Effector CD4-positive, alpha-beta T cell (primary cell): ENCODE measurements at places on chromosomes 16 and 17.

DNA sequence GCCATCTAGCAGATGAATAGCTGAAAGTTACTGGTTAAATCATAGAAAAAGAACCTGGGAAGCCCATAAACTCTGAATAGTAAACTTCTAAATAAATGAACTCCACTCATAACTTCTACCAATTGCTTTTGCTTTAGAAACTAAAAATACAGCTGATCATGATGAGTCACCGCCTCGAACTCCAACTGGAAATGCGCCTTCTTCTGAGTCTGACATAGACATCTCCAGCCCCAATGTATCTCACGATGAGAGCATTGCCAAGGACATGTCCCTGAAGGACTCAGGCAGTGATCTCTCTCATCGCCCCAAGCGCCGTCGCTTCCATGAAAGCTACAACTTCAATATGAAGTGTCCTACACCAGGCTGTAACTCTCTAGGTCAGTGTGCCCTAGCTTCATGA, 9.7 kb downstream of the KAT7 start:
- DNase-seq, result no peak

DNA sequence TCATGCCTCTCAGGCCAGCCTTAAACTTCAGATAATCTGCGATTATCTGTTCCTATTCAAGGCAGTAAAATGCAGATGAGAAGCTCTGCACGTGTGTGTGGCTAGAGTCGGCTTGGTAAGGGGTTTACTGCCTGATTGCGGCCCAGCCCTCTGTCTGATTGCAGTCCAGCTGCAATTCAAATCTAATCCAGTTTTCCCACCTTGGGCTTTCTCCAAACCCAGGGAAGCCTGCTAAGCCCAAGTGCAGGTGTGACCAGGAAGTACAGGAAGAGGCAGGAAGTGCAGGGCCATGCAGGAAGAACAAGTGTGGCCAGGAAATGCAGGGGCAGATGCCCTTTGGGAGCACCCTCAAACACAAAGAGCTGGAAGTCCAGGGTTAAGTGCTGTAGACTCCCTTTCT, 314.9 kb downstream of the CEP112 start:
- no peak for DNase-seq

DNA sequence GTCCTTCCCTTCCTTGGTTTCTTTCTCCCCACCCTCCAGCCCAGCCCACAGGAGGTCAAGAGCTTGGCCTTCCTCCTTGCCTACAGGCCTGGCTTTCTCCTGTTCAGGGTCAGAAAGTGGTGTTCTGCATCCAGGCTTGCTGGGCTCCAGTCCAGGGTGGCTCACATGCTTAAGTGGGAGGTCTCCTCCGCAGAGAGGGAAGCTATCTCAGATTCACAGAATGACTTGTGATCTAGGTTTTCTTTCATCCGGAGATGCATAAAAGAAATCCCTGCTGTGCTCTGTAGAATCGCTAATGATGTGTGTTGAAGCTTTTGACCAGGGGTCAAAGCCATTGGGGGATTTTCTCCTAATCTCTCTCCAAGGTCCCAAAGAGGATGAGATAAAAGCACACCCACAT, 382.3 kb upstream of the EEF2KMT start:
- no peak for DNase-seq

DNA sequence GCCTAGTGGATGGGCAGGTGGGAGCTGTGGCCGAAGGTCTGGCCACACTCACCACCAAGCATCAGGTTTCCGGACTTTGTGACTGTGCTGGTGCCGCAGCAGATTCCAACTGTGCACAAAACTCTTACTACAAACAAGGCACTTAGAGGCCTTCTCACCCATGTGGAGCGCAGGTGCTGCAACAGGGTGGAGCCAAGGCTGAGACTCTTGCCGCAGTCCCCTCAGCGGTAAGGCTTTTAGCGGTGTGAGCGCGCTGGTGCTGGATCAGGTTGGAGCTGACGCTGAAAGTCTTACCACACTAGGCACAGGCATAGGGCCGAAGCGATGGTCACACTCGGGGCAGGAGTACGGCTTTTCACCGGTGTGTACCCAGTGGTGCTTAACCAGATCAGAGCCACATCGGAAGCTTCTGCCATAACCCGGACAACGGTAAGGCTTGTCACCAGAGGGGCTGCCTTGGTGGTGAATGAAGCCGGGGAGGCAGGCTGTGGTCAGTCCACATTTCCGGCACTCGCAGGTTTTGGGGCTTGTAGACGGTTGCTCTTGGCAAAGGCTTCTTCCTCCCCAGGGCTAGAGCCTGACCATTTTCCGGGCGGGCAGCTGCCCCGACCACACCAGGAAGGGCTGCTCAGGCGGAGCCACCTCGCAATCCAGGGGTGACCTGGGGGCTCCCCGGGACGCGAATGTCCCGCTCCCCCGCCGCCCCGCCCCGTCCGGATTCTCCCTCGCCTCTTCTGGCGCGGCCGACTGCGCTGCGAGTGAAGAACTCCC, 1.0 kb upstream of the ARMC5 start:
- DNase-seq, result peak; percentile 45

DNA sequence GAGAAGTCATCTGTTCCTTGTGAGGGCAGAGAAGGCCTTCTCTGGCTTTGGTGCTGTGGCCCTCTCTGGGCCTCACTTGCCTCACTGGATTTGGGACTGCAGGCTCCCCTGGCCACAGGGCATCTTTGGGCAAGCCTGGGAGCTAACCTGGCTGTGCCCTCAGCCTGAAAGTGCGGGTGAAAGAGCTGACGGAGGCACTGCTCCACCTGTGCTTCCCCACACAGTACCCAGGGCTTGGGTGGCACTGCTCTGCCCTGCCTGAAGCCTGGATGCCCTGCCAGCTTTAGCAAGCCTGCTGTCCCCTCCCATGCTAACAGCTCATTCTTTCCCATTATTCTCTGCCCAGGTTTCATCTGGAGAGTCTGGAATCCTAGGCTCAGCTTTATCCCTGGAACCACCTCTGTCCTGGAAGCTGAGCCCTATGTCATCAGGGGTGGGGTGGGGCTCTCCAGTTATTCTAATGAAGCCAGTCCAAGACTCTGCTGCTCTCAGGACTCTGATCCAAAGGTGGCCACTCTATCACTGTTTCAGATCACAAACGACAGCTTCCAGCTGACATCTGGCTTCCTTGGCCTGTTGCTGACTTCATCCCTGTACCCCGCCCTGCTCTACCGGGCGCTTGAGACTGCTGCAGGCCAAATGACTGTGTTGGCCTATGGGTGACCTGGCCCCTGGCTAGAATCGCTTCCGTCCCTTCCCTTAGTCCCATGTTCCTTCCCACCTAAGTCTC, 29.3 kb downstream of the HIC1 start:
- no peak for DNase-seq

DNA sequence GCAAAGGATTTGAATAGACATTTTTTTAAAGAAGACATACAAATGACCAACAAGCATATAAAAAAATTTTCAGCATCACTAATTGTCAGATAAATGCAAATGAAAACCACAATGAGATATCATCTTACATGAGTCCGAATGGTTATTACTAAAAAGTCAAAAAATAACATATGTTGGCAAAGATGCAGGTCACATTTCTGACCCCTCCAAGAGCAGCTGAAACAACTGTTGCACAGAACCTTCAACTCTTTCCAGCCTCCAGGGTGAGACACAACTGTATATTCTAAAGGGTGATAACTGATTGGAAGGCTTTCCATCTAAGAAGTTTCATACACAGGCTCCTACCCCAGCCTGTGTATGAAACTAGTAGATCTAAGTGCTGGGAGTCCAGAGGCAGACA, 51.9 kb downstream of the SLFN5 start:
- DNase-seq, result no peak

DNA sequence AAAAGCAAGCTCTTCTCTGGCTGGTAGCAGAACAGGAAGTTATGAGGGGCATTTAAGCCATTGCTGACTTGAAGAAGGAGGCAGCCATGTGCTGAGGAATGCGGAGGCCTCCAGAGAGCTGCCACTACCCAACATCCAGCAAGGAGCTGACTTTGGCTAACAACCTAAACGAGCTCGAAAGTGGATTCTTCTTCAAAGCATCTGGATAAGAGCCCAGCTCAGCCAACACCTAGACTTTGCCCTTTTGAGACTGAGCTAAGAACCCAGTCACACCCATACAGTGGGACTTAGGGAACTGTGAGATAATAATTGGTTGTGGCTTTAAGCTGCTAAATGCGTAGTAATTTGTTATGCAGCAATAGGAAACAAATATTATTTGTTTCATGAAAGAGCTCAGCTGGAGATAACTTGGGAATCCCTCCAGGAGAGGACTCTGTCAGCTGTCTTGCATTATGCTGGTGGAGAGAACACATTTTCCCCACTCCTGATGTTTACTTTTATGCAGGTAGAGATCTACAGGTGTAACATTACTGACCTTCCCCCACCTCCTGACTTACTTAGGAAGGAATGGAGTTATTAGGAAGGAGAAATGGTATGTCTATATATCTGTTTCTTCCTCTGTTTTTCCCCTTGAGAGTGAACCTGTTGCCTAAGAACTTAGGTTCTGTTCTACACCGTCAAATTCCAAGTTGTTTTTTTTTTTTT, 52.7 kb upstream of the ZNF629 start:
- no peak for DNase-seq

GRCh38 chr16:86337581-86338402, 172.5 kb upstream of the FOXF1 start:
- DNase-seq, result no peak

GRCh38 chr16:72711823-72712222, 336.1 kb downstream of the ZFHX3 start:
- no peak for DNase-seq

DNA sequence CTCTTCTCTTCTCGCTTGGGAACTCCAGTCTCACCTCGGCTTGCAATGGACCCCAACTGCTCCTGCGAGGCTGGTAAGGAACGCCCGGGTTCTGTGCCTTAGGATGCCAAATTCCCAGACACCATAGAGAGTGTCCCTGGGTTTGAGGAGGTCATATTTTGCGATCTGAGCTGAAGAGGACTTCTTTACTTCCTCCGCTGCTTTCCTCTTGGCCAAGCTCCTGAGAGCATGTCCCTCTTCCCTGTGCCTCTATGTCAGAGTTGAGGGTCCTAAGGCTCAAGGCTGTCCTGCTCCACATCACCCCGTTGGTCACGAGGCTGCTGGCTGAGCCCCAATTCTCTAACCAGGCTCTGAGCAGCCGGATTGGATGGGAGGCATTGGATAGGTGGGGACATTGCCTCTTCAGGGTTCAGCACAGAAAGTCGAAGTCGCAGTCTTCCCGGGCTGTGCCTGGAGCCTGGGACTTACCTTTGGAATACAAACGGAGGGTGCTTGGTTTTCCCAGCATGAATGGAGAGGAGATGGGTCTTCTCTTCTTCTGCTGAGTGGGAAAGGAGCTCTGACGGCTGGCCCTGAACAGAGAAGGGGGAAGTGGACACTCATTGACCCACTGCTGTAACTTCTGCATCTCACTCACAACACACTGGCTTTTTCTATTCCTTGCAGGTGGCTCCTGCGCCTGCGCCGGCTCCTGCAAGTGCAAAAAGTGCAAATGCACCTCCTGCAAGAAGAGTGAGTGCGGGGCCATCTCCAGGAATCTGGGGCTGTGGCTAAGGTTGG, 416 bp downstream of the MT1H start:
- DNase-seq, result no peak

GRCh38 chr16:65956100-65956499, 410.4 kb upstream of the CDH5 start:
- DNase-seq, result no peak

DNA sequence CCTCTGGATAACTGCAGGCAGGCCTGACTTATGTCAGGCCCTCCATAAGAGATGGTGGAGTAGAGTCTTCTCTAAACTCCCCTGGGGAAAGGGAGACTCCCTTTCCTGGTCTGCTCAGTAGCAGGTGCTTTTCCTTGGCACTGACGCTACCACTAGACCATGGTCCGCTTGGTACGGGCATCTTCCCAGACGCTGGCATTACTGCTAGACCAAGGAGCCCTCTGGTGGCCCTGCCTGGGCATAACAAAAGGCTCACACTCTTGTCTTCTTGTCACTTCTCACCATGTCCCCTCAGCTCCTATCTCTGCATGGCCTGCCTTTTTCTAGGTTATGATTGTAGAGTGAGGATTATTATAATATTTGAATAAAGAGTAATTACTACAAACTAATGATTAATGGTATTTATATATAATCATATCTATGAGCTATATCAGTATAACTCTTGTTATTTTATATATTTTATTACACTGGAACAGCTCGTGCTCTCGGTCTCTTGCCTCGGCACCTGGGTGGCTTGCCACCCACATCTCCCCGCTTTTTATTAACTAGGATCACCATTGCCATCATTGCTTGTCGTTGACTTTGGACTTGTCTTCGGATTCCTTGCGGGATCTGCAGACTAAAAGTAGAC, 59.8 kb upstream of the ARL4D start:
- peak; percentile 36 for DNase-seq

DNA sequence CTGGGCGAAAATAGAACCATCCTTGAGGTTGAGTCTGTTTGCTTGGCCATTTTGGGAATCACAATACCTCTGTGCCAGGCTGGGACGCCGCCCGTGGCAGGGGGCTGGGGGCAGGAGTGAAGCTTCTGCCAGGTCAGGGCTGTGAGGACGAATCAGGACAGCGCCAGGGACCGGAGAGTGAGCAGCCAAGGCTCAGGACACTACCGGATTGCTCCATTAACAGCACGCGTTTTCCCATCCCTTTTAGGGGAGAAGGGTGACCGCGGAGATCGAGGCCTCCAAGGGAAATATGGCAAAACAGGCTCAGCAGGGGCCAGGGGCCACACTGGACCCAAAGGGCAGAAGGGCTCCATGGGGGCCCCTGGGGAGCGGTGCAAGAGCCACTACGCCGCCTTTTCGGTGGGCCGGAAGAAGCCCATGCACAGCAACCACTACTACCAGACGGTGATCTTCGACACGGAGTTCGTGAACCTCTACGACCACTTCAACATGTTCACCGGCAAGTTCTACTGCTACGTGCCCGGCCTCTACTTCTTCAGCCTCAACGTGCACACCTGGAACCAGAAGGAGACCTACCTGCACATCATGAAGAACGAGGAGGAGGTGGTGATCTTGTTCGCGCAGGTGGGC, 23.4 kb downstream of the C1QTNF1 start:
- no peak for DNase-seq

- DNase-seq, result no peak
Measured at GRCh38 chr16:75860326-75861053, 134.2 kb upstream of the CPHXL start.

GRCh38 chr16:29192329-29193247, 207.7 kb downstream of the LAT start:
- no peak for DNase-seq

- DNase-seq, result peak; percentile 81
Measured at GRCh38 chr17:75848523-75849278, 4.5 kb upstream of the UNC13D start.

DNA sequence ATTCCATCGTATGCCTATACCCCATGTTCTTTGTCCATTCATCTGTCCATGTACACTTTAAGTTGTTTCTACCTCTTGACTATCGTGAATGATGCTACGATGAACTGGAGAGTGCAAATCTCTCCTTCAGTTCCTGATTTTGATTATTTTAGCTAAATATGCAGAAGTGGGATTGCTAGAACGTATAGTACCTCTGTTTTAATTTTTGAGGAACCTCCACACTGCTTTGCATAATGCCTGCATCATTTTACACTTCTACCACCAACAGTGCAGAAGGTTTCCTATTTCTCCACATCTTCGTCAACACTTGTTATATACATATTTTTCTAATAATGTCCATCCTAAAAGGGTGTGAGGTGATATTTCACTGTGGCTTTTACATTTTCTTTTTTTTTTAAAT, 43.9 kb downstream of the SDR42E1 start:
- DNase-seq, result no peak
